Femur (tissue), 1 donor: ENCODE measurements at places on chromosomes 2 and 18.

DNA sequence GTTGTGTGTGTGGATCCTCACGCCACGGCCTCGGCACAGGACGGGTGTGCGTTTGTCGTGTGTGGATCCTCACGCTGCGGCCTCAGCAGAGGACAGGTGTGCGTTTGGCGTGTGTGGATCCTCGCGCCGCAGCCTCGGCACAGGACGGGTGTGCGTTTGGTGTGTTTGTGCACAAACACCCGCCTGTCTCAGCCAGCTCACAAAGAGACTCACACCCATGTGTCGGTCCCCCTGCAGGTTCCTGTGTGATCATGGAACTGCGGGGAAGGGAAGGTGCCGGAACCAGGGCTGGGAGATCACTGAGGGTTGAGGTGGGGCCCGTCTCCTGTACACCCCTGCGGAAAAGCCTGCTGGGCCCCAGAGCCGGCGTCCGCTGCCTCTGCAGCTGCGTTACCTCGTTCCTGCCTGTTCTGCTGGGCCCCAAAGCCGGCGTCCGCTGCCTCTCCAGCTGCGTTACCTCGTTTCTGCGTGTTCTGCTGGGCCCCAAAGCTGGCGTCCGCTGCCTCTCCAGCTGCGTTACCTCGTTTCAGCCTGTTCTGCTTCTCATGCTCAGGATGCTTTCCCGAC is 53.6 kb downstream of the CTDP1 start:
- no peak for DNase-seq

GRCh38 chr2:141697035-141697434 is 433.8 kb downstream of the LRP1B start:
- no peak for DNase-seq

DNA sequence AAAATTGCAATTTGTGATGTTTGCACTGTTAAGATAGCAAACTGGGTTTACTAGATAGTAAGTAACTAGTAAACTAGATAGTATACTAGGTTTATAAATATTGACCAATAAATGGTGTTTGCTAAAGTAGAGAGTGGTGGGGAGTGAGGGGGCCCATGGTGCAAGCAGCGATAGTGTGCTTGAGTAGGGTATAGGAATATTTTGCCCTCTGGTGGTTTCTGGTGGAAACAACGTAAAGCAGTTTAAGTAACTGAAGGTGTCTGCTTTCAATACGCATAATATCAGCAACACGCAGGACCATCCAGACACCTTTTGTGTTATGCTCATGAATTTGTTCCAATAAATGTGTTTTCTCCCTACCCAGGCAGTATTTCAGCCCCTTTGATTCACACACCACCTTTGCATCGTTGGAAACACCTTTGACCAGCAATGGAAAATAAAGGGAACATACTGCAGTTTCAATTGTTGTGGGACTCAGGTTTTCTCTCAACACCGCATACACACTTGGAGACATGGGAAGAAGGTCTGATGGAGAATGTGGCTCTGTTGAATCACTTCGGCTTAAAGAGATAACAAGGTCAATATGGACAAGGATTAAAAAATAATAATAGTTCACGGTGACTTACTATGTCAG is 16.7 kb upstream of the STAT1 start:
- DNase-seq: no peak

GRCh38 chr2:175926272-175926671 is 75.8 kb downstream of the LNPK start:
- no peak for DNase-seq

DNA sequence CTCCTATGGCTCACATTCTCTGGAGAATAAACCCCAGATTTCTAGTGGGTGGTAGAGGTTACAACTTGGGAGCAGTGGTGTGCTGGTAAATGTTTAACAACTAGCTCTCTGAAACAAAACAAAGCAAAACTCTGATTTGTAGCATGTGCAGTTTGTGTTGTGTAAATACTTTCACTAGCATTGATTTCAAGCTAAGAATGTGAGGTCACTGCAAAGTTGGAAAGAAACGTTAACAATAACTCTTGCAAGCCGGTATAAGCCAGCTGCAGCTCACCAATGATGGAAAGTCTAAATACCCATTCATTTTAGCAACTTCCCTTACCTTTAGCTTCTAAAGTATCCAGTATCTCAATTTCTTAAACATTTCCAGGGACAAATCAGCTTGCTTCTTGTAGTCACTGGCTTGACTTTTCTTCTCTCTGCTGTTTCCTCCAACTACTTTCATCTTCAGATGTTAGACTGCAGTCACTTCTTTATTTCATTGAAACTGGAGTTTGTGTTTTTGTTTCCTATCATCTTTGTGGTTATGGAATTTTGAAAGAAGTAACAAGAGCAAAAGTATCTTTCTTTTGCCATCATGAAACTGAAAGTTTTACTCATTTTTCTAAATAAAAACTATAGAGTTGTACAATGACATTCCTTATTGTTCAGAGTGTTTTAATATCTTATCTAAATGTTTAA is 140.2 kb downstream of the PLCL1 start:
- DNase-seq: no peak

- no peak for DNase-seq
These were observed 254.4 kb downstream of the ETAA1 start for GRCh38 chr2:67651565-67651964.

- peak; percentile 28 for DNase-seq
These were observed 15.2 kb downstream of the BCL2L11 start for GRCh38 chr2:111135910-111136297.

DNA sequence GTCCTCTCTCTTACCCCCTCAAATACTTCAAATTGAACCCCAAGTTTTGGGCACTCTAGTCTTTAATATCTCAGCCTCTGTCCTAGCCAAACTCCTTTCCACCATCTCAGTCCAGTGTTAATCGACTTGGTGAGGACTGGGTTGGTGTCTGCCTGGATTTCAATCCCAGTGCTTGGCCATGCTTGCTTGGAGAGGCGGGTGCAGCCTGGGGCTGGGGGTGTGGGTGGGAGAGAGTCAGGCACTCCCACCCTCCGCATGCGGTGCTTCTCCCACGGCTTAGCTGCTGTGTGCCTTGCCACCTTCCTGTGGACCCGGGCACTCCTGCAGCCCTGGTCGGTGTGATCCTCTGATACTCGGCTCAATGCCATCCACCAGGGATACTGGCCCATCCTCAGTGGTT is 220.8 kb upstream of the HDAC4 start:
- DNase-seq: no peak

GRCh38 chr18:44723411-44723810 is 42.7 kb downstream of the SETBP1 start:
- no peak for DNase-seq

- DNase-seq: peak; percentile 49
These were observed 27.8 kb upstream of the CREB1 start for GRCh38 chr2:207501802-207502576.

DNA sequence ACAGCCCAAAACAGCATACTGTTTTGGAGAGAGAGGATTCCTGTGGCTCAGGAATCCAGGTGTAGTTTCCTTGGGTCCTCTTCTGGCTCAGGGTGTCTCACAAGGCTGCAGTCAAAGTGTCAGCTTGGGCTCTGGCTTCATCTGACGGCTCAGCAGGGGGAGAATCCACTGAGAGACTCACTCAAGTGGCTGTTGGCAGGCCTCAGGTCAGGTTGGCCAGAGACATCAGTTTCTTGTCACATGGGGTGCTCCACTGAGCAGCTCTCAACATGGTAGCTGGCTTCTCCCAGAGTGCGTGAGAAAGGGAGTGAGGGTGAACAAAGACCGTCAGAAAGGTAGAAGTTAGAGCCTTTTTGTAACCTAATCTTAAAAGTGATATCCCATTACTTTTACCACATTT is 168.4 kb downstream of the SOCS6 start:
- DNase-seq: no peak

DNA sequence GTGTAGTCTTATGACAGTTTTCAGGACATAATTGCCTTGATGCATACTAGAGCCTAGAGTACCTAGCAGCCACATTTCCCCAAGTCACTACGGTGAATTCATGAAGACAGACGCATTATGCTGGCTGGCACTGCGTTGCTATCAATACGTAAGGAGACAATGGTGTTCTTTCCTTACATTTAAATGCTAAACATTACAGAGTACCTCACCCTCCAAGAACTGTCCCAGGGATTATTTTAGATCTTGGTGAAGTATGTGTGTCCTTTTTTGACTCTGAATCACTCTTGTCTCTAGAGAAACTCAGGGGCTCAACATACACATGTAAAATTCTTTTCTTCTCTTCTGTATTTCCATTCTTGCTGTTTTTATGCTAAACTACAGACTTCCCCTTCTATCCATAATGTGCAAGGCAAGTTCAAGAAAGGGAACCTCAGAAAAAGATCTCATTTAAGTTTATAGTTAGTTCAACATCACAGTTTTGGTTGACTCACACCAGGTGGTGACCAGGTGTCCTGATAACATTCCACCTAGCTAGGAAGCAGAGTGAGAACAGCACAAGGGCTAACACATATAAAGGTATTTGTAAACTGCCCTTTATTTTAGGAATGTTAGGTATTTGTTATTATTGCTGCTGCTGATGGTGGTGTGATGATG is 212.4 kb upstream of the HNRNPA3 start:
- DNase-seq: no peak

- peak; percentile 43 for DNase-seq
These were observed at the start of gene TNFRSF11A for GRCh38 chr18:62324917-62325805. TSS of gene TNFRSF11A (plus strand) at chr18:62325310. CDS start at chr18:62325353, 43 bp downstream.

DNA sequence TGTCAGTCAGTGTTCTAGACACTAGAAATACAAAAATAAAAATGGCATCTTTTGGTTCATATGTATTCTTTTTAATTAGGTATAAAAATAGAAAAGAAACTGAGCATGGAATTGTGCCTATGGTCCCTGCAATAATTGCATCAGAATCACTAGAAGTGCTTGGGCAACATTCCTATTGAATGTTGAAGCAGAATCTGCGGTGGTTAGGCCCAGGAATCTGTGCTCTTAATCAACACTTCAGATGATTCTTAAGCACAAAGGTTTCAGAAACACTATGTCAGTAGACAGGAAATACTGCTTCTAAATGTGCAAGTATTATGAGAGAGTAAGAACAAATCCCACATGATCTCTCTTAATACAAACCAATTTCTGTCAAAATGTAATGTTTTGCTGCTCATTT is 20.3 kb upstream of the RBBP8 start:
- no peak for DNase-seq

- no peak for DNase-seq
These were observed 50.2 kb downstream of the COL4A3 start for GRCh38 chr2:227214622-227215041.

- no peak for DNase-seq
These were observed 658.9 kb upstream of the SYT4 start for GRCh38 chr18:43936176-43936575.

DNA sequence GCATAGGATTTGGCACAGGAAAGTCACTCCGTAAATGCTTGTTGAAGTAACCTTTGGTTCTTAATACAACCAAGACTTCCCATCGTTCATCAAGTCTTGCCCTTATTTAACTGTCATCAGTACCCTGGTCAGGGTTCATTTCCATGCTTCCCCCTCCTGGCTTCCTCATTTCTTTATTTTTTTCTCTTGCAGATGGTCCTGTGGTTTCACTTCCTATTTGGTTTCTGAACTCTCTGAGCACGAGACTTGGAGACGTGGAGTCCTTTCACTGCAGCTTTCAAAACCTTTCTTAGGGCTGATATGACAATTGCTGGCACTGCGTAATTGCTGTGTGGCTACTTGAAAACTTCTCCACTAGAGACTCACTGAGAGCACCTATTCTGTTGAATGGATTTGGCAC is 59.9 kb upstream of the PID1 start:
- no peak for DNase-seq

- DNase-seq: no peak
These were observed 118.1 kb downstream of the MYO1B start for GRCh38 chr2:191363267-191363666.

DNA sequence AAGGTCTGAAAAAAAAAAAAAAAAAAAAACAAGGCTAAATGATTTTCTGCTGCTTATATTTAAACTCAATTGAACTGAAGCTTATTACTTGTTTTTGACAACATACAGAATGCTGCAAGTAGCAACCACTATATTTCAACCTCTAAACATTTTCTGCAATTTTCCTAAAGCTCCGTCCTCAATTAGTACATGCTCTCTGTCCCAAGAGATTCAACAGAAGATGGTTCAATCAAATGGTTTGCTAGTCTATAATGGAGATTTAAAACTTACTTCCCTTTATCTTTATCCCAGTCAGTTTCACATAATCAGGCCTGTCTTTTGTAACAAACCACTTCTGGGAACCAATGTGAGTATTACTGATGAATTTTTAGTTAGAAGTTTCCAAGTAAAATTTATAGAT is 485.1 kb upstream of the CDH7 start:
- DNase-seq: no peak

GRCh38 chr2:195543063-195543462 is 114.0 kb upstream of the SLC39A10 start:
- no peak for DNase-seq

GRCh38 chr18:40404284-40404683 is 1550.8 kb upstream of the PIK3C3 start:
- no peak for DNase-seq

- DNase-seq: no peak
These were observed 384.6 kb downstream of the STK39 start for GRCh38 chr2:167862782-167863181.

GRCh38 chr2:225865468-225865867 is 466.0 kb downstream of the NYAP2 start:
- DNase-seq: no peak

DNA sequence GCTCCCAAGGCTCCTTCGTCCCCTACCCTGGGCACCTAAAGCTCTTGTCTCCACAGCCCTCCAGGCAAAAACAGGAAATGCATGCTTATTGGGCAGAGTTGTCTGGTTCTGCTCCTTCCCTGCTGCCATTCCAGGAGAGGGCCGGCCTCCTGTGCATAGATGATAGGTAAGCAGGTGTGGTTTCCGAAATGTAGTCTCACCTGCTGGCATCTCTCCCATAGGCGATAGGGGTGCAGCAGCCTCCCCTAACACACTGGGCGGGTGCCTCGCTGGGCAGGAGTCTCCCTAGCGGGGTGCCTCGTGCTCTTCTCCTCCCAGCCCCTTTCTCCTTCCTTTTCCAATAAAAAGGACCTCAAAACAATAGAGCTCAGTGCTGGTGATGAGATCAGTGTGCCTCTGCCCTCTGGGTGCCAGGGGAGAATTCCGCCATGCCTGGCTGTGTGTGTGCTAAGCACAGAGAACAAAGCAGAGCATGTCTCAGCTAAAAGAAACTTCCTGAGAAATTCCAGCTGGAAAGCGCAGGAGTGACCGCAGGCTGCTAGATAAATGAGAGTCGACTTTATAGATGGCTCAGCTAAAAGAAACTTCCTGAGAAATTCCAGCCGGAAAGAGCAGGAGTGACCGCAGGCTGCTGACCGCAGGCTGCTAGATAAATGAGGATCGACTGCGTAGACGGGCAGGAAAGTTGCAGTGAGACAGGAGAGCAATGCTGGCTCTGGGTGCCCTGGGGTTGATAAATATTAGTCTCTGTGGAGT is 11.3 kb upstream of the PXDN start:
- DNase-seq: no peak

DNA sequence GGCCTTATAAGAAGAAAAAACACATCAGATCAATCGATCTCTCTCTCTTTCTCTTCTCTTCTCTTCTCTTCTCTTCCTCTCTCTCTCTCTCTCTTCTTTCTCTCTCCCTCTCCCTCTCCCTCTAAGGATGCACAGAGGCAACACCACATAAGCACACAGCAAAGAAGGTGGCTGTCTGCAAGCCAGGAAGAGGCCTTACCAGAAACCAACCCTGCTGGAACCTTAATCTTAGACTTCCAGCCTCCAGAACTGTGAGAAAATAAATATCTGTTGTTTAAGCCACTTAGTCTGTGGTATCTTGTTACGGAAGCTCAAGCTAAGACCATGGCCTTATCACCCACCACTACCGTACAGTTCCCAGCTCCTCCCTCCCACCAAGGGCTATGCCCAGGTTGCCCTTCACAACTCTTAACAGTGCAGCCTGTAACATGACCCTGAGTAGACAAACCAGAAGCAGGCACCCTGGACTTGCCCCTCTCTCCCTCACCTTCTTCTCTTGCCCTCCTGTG is 25.2 kb upstream of the TMEM237 start:
- DNase-seq: no peak
